ENCODE measurements at places on chromosomes 7 and 10.

DNA sequence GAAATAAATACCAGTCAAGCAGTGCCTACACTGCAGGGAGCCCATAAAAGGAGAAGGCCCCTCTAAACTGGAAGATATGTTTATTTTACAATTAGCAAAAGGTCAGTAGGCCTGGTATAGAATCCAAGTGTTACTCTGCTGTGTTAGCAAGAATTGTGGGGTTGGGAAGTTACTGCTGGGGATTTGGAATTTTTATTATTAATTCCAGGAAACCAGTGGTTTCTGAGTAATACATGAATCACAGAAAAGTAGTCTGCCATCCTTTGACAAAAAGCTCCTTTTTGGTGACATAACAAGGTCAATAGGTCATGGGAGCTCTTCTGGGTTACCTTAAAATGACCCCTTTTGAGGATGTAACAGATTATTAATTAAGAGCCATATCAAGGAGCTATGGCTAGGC is 67.4 kb downstream of the ZNF92 start:
- no peak for DNase-seq

DNA sequence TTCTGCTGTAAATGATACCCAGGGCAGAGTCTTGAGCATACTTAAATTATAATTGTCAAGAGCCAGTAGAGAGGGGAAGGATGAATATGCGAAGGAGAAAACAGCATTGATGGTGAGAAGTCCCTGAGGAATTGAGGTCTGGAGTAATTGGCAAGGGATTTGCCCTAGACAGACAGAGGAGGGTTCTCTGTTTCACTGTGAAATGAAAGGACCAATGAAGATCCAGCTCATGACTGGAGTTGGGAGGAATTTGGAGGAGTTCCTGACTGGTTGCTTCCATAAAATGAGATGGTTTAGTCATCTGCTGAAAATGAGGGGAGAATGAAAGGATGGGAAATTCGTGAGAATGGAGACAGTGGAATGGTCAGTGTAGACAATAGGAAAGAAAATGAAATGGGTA is 6.8 kb downstream of the PRPF18 start:
- no peak for DNase-seq

- no peak for DNase-seq
Measured at GRCh38 chr7:74449144-74449543, 4.6 kb upstream of the GTF2IRD1 start.

DNA sequence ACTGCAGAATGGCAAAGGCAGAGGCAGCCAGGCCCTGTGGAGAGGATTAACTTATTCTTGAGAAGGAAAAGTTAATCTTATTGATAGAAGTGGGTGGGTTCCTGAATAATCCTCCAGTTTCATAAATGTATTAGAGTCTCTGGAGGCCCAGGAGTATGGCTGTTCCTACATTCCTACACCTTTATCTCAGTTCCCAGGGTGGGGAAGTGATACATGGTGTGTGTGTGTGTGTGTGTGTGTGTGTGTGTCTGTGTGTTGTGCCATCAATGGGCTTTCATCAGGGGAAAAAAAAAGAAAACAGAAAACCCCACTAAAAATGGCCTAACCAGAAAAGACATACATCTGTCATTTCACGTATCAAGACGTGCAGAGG is 22.0 kb upstream of the GSDME start:
- no peak for DNase-seq

GRCh38 chr7:19932549-19933249 is 159.3 kb upstream of the TMEM196 start:
- DNase-seq: no peak

DNA sequence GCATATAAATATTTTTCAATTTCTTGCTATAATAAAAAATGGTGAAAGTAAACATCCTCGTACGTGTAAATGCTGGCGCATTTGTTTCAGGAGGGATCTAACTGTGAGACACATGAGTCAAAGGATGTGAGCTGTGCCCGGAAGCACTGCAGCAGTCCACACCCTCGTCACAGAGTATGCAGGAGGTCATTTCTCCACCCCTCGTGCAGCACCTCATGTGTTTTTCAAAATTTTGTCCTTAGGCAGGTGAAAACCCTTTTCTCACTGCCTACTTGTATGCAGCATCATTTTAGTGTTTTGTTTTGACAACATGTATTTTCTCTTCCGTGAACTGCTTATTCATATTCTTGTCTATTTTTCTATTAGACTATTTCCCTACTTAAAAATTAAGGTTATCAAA is 162.7 kb downstream of the AVL9 start:
- no peak for DNase-seq

- DNase-seq: peak; percentile 81
Measured at GRCh38 chr10:27192284-27192683, 37.1 kb downstream of the MASTL start.

DNA sequence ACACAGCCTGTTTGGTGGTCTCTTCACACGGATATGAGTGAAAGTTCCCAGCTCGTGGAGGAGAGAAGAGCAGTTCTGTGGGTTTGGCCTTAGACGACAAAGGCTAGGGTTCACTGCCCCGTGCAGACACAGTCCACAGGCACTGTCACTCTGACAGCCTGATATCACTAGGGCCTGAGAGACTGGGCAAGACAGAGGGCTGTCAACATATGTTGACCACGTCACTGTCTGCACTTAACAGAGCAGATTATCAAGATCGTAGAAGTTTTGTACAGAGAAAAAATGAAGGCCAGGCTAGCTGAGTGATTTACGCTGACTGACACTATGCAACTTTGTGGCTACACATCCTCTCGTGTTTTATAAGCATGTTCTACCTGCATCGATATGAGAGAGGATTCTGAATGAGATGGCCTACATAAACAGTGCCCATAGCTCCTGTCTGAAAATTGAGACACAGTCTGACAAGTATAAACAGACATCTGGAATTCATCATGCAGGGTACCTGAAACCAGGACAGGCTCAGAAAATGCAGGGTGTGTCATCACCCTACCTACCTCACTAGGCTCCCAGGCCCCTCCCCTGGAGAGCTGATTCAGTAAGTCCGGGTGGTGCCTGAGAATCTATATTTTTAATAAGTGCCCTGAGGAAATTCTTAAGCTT is 120.0 kb downstream of the SGMS1 start:
- DNase-seq: no peak

GRCh38 chr7:144818511-144818910 is 17.3 kb downstream of the TPK1 start:
- DNase-seq: no peak

DNA sequence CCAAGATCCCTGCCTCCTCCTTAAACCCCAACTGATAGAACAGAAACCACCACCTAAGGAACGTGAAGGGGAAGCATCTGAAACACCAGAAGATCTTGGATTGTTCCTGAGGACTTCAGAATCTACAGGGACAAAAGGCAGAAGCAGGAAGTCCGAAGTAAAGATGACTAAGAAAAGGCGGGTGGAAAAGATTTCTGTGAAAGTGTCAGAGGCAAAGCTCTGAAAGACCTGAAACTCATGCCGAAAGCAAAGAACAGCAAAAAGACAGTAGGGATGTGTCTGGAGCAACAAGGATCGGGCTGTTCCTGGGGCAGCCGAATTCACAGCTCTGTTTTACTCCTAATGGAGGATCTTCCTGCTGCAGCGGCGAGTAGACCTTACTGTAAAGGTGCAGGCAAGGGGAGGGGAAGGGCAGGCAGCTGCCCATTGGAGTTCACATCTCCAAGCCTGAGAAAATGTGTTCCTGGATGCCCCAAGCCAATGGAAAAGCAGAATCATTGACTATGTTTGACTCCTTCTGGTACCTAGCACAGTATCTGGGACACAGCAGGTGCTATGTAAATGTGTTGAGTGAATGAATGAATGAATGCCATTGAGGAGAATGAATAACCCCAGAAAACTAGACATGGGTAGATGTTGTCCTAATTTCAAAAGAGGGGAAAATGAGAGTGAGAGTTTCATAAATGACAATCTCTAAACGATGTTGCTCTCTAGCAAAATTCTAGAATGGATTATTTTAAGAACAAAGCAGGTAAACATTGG is 40.4 kb downstream of the PDIA4 start:
- DNase-seq: no peak

GRCh38 chr7:81007051-81007450 is 88.2 kb upstream of the SEMA3C start:
- no peak for DNase-seq

GRCh38 chr10:130224228-130224627 is 88.0 kb downstream of the GLRX3 start:
- no peak for DNase-seq

DNA sequence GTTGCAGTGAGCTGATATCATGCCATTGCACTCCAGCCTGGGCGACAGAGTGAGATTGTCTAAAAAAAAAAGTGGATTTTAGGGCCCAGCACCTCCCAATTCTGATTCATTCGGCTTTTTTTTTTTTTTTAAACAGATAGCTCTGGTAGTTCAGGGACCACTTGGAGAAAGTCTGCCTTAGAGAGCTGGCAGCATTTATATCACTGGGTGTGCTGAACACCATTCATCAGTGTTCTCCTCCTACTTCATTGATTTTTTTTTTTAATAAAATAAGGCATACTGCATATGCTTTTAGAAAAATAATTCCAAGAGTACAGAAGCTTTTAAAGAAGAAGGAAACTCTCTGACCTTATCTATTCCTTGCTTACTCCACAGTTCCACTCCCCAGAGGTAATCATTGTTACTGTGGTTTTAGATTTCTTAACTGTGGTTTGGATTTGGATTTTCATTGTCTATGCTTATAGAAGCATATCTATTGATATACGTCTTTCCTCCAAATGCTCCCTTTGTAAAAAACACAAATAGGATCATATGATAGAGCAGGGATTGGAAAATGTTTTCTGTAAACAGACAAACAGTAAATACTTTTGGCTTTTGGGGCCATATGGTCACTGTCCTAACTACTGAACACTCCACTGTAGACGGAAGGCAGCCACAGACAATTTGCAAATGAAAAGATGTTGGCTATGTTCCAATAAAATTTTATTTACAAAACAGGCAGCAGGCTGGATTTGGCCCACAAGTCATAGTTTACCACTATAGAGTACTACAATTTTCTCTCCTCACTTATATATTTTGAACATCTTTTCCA is 21.1 kb upstream of the SAR1A start:
- DNase-seq: no peak

- no peak for DNase-seq
Measured at GRCh38 chr7:80651471-80651870, 13.0 kb downstream of the CD36 start.

GRCh38 chr7:92709912-92710311 is 119.7 kb upstream of the FAM133B start:
- no peak for DNase-seq

- no peak for DNase-seq
Measured at GRCh38 chr7:121916211-121916610, 43.2 kb downstream of the PTPRZ1 start.

- no peak for DNase-seq
Measured at GRCh38 chr10:101814466-101815071, 3.7 kb downstream of the OGA start.

GRCh38 chr7:107269790-107270189 is 101.0 kb downstream of the HBP1 start:
- no peak for DNase-seq

DNA sequence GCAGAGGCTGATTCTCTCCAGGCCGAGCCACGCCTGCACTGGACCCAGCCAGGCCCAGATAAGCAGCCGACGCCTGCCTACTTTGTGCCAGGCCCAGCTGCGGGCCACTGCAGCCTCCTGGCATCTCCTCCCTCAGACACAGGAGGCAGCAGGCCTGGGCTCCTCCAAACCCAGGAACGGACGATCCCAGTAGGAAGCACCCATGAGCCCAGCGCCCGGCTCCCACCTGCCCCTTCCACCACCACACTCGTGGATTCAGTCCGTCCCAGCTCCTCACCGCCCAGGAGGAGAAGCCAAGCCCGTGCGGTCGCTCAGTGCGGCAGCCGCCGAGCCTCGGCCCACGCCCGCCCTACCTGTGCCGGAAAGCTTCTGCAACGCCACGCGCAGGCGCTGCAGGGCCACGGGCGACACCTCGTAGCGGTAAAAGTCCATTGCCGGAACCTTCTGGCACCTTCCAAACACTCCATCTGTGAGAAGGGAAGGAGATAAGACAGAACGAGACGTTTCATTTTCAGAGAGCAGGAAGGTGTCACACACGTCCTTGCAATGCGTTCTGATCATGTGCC is 271.1 kb downstream of the PTPRN2 start:
- DNase-seq: no peak

GRCh38 chr7:134478707-134479106 is 19.8 kb upstream of the AKR1B1 start:
- DNase-seq: no peak

GRCh38 chr7:87427288-87427687 is 48.2 kb downstream of the ABCB4 start:
- no peak for DNase-seq

- DNase-seq: peak; percentile 62
Measured at GRCh38 chr7:69962186-69963065, 364.2 kb downstream of the AUTS2 start.

DNA sequence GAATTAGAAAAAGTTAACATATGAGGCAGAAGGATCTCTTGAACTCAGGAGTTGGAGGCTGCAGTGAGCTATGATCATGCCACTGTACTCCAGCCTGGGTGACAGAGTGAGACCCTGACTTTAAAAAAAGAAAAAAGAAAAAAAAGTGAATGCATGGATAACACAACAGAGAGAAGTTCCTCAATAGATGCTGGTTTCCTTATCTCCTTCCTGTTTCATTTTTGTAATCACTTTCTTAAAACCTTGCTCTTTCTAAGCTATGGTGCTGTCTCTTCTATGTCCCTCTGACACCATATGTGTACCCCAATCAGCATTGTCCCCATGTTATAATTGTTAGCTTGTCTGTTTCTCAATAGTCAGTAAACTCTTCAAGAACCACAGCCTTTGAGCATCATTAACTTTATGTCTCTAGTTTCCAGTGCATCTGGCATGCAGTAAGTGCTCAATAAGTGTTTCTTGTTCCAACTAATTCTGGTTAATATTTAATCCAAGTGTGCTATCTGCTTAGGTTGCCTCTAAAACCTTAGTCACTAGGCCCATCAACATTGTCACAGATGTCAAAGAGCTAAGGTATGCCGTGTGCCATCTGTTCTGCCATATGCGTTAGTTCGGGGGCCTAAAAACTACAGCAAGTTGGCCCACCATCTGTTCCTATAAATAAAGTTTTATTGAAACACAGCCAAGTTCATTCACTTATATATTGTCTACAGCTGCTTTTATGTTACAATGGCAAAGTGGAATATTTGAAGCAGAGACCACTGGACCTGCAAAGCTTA is 36.2 kb downstream of the MPP7 start:
- DNase-seq: no peak

GRCh38 chr10:10156917-10157600 is 860.6 kb upstream of the CELF2 start:
- no peak for DNase-seq

DNA sequence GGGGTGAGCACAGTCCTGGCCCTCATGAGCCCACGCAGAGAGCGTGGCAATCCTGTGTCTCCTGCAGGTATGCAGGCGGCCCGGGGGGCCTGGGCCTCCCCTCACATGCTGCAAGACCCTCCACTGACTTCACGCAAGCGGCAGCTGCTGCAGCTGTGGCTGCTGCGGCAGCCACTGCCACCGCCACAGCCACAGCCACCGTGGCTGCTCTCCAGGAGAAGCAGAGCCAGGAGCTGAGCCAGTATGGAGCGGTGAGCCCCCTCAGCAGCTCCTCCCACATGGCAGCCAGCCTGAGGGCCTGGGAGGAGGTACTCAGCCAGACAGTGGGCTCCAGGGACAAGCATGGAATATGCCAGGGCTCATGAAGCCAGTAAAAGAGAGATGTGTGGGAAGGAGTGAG is 8.7 kb downstream of the ZMIZ2 start:
- DNase-seq: no peak

GRCh38 chr7:139562491-139562890 is 39.0 kb downstream of the CLEC2L start:
- no peak for DNase-seq

GRCh38 chr10:51020200-51020599 is 54.1 kb upstream of the PRKG1 start:
- DNase-seq: no peak

All from adrenal gland (tissue), 19 donors.